ENCODE measurements at places on chromosomes 12 and 14.

GRCh38 chr12:72368298-72368697 lies 96.1 kb downstream of the TRHDE start:
- no peak for DNase-seq

DNA sequence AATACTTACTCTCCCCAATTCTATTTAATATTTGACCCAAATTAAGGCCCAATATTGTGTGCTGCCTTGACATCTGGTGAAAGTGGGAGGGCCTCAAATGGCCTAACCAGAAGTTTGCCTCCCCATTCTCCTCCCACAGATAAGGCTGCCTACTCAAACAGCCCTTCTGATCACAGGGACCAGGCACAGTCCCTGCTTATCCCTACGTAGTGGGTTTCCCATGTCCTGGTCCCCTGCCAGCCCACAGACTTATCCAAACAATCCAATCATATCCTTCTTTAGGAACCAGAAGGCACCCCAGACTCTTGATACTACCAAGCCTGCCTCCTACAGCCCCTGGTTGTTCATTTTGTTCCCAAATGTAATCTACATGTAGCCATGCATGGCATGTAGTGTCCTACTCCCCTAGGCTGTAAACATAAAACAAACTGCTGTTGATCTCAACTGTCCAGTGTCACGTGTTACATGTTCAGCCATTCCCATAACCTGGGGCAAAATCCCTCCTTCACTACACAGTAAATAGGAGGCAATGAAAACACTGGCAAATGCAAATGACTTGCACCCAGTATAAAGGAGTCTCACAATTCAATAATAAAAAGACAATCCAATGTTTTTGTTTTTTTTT lies 49.3 kb downstream of the EEA1 start:
- no peak for DNase-seq

DNA sequence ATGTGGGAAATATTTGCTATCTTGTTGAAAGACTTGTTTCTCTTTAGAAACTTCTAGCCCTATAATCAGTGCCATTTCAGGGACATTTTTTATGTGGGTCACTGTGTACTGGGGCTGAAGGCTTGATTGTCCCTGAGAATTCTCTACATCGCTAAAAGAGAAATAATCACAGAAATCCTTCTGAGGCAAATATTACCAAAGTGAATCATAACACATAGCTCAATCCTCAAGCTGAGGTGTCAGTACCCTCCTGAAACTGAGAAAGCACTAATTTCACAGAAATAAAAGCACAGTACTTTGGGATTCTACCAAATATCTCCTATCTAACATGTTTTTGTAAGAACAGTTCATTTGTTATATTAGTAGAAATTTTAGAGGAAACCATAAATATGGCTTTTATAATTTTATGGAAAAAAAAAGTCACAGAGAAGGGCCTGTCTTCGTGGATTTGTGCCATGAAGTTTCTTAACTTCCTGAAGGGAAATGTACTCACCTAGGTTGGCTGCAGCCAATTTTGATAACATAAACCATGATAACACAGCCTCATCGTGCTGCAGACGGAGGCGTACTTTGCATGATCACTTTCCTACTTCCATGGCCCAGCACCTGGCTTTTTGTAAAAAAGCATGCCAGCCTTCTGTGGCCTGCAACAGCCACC lies 163.7 kb upstream of the HIF1A start:
- no peak for DNase-seq

- no peak for DNase-seq
Measured at GRCh38 chr12:16299403-16299802, 21.9 kb upstream of the SLC15A5 start.

DNA sequence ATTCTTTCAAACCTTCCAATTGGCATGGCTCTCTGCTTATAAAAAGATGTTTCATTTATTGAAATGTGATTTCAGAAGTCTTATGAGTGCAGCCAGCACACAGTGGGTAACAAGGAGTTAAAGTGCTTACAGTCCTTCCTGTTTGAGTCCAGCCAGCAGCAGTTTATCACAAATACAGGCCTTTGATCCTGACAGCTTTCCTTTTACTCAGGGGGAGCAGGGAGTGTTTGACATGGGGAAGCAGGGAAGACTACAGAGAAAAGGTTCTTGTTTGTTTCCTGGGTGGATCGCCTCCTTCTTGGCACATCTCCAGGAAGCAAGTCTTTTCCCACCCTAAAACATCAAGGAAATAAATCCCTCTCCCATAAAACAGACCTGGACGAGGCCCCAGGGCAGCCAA lies 216.1 kb downstream of the MSRB3 start:
- no peak for DNase-seq

GRCh38 chr12:77362509-77363210 lies 297.3 kb upstream of the E2F7 start:
- DNase-seq = no peak

- DNase-seq = no peak
Measured at GRCh38 chr12:1234073-1234472, 243.1 kb downstream of the ERC1 start.

DNA sequence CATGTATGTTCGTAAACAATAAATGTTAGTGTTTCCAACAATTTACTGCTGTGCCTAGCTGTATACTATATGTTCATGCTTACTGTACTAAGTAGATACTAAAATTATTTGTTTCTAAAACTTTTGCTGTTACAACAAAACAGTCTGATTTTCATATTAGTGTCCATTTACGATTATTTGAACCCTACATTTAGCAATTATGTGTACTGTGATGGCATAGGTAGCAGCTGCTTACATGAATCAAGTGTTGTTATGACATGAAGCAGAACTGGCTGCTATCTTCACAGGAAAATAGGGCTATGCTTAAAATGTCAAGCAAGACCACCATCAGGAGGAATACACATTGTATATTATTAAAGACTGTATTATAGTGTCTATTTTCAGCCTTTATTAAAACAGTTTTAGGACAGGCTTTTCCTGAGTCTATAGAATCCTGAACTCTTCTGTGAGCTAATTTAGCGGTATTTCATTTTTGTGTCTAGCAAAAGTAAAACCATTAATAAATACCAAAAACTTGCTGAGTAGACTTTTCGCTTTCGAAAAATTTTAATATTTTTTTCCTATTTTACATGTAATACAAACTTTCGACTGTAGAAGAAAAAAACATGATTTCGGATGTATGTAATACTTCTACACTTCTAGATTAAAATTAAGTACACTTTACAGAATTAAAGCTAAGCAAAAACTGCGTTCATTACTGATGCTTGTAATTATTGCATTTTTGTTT lies 1.1 kb upstream of the WDR89 start:
- no peak for DNase-seq

DNA sequence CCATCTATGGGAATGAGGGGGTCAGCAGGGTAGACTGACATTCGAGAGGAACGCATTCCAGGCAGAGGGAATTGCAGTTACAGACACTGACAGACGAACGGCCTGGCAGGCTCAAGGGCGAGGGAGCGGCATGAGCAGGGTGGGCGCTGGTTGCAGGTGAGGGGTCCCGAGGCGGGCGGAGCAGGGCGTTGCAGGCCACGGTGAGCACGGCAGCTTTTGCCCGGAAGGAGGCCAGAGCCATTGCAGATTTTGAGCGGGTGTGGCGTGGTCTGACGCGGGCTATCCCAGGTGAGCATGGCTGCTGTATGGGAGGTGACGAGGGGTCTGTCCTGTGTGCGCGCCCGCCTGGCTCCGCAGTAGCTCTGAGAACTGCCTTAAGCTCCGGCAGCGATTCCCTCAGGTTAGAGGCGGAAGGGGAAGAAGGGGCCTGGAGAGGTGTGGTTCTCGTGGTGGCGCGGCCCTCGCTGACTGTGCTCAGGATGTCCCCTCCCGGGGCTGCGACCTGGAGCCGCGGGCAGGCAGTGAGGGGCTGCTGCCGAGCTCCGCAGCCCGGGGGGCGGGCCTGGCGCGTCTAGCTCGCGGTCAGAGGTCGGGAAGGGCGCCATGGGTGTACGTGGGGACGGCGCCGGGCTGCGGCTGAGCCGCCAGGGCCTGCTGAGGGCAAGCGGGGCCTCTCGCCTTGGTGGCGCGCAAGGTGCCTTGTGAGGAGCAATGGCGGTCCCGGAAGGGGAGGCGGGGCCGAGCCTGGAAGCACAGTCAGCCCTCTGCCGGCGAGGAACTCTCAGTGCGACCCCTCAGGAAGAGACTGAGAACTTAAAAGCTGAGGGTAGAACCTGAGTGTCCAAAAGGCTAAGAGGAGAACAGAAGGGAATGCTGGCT lies 177.1 kb downstream of the CACNA1C start:
- DNase-seq = no peak

- no peak for DNase-seq
Measured at GRCh38 chr12:57240066-57240921, 10.7 kb downstream of the STAC3 start.

DNA sequence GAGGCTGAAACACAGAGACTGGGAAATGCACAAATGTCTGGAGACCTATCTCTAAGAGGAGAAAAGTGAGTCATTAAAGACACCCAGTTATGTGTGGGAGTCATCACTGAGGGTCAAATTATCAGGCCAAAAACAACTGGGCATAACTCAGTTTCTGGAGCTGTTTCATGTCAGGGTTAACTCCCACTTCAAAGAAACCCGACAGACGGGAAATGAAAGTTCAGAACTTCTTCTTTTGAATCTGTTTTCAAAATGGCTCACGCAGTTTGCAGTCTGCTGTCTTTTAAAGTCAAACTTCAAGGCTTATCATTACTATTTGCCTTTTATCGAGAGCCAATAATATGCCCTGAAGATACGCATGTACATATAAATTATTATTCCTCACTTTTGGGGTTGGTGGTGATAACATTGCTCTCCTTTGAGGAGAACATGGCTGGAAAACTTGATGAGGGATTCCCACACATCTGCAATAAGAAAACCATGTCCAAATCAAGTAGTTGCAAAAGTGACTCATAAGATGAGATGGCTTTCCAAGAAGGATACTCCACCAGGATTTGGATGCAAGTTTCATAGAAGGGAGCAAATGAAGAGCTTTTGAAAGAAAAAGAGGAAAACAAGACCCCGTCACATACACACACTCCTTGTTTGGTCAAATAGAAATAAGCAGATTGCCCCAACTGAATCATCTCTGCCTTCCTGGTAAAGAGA lies 341.4 kb downstream of the ADAMTS20 start:
- peak; percentile 2 for DNase-seq

GRCh38 chr12:123115409-123116121 lies 35.3 kb downstream of the PITPNM2 start:
- DNase-seq = no peak

DNA sequence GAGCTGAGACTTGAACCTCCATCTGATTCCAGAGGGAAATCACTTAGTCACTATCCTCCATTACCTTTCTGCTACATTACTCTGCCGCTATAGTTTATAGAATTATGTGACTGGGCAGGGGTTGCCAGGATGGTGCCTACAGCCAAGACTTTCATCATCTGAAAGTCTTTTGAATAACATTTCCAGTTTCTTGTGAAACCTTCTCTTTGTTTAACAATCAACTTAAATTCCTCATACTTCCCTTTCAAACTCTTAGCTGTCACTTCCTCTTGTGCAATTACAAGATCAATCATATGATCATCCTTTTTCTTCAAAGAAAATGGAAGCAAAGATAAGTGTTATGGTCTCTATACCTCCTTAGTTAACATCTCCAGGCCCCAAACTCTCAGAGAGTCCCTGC lies 25.4 kb upstream of the PELI2 start:
- no peak for DNase-seq

GRCh38 chr12:40946612-40947194 lies 241.4 kb upstream of the PDZRN4 start:
- peak; percentile 54 for DNase-seq

- no peak for DNase-seq
Measured at GRCh38 chr14:33150666-33151428, 212.2 kb downstream of the NPAS3 start.

DNA sequence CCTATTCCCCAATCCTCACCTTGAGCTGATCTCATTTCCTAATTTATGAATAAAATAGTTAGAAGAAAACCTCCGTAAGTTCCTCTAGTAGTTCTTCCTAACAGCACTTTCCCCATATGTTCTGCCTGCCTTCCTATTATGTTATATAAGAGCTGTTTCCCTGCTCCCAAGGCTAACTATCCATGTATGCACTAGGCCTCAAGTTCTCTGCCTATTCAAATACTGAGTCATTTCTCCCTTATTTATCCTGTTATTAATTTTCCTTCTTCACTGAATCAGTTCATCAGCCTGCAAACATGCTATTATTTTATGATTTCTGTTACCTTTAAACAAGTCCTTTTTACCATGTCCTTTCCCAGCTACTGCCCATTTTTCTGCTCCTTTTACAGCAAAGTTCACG lies 164.1 kb downstream of the EPS8 start:
- DNase-seq = no peak

GRCh38 chr12:55515696-55516095 lies 23.5 kb downstream of the OR6C68 start:
- DNase-seq = no peak

GRCh38 chr12:123748661-123749060 lies 13.4 kb upstream of the DNAH10 start:
- DNase-seq = no peak
